ENCODE measurements at places on chromosomes 1 and 21.

GRCh38 chr1:53084589-53084971 lies 22.6 kb downstream of the PODN start:
- no peak for DNase-seq

- no peak for DNase-seq
These were observed 13.4 kb downstream of the SPOCD1 start for GRCh38 chr1:31802190-31803150.

GRCh38 chr1:14083706-14084105 lies 383.7 kb downstream of the PRDM2 start:
- DNase-seq: no peak

- no peak for DNase-seq
These were observed 386.3 kb downstream of the CAMTA1 start for GRCh38 chr1:7171574-7171973.

- peak; percentile 66 for DNase-seq
These were observed at the start of gene AMIGO1 for GRCh38 chr1:109509176-109510134. Gene AMIGO1 (minus strand): TSS chr1:109509727. CDS start chr1:109508912, 815 bp downstream.

DNA sequence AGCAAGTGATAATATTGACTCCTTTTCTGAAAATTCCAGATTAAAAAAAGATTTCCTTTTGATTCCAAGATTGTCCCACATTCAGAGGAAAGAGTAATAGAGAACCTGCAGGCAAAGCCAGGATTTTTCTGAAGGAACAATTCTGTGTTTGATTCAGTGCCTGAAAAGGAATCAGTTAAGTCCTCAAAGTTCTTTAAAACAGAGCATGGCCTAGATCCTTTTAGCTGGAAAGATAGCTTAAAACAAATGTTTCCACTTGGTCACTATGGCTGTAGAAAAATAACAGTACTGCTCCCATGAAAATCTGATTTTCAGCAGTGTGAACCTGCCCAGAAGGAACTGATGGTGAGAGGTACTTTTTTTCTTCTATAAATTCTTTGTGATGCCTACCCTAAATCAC lies 41.8 kb downstream of the HS2ST1 start:
- no peak for DNase-seq

GRCh38 chr1:64112281-64112680 lies 91.1 kb upstream of the UBE2U start:
- DNase-seq: no peak

GRCh38 chr21:42200906-42201614 lies 17.9 kb upstream of the ABCG1 start:
- no peak for DNase-seq

DNA sequence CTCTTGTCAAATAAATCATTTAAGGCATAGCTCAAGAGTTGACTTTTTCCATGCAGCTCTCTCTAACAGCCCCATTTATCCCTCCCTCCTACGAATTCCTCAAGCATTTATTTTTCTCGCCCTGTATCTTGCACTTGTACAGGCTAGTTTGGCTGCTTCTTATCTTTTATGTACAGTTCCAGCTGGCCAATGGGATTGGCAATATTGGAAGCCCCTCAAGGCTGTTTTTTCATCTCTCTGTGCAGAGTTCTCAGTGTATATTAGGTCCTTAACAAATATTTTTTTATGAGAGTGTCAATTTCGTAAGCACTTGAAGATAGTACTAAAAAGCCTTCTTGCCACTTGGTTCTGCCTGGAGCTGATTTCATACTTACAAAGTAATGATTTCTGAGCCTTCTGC lies 356.0 kb downstream of the ST6GALNAC3 start:
- DNase-seq: no peak

DNA sequence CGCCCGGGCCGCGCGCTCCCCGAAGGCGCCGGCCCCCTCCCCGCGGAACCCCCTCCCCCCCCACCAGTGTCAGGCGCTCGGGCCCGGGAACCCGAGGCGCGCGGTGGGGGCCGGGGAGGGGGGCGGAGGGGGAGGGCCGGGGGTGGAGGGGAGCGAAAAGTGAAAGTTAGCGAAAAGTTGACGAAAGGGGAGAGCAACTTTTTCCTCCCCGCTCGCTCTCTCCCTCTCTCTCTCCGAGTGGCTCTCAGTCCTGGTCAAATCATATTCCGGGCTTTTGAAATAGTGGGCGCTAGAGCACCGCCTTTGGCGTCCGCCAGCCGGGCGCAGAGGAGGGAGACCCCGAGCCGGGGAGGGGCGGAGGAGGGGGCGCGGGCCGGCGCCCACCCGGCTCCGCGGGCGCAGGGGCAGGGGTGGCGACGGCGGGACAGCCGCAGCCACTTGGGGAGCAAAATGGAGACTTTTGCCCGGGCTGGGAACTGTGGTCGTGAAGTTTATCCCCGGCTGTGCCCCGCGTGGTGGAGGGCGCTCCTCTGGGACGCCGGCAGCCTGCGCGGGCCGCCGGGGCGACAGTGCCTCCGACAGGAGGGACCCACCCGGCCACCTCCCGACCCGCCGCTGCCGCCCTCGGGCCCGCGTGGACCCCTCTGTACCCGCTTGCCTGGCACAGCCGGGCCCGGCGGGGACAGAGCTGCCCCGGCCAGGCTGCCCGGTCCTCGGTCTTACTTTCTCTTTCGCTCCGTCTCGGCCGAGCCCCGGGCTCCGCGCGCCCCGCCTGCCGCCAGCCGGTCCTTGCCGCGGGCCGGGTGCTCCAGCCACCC lies 697 bp downstream of the PRDM16 start:
- no peak for DNase-seq

GRCh38 chr1:117210831-117211261 lies at the start of gene VTCN1:
Gene VTCN1 (minus strand): TSS chr1:117210927. CDS start chr1:117210855, 72 bp downstream.
- DNase-seq: no peak

- DNase-seq: no peak
These were observed 648.5 kb upstream of the PKN2 start for GRCh38 chr1:88035578-88035977.

GRCh38 chr1:178020968-178021640 lies 51.2 kb upstream of the SEC16B start:
- no peak for DNase-seq

DNA sequence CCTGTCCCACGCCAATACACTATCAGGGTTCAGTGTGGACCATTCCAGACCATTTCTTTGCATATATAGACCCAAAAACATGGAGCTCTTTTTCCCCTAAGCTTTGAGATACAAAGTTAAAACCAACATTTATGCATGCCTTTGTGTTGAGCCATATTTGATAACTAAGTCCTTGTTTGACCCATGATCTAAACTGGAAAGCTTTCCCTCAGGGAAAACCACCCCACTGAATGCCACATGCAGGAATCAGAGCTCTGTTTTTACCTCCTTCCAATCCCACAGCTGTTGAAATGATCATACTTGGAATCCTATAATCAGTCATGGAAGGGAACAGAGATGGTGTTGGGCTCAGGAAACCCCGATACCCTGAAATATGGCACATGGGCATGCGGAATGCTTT lies 14.8 kb upstream of the SLC45A1 start:
- DNase-seq: no peak

- DNase-seq: no peak
These were observed 17.3 kb upstream of the LRP8 start for GRCh38 chr1:53344921-53345838.

DNA sequence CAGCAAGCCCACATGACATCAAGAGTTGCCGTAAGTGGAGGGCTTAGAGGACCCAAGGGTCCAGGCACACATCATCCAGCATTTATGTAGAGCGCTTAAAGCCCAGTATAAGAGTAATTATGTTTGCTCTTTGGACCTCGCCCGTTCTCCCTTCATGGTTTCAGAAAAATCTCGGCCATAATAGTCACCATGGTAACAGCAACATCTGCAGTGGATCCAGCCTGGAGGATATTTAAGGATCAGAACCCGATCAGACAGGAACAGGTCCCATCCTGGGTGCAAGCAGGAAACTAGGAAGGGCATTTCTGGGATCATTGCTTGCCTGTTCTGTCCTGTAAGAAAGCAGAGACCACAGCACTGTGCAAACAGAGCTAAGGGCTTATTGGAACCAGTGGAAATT lies 89.9 kb upstream of the KAZN start:
- no peak for DNase-seq

GRCh38 chr1:157357111-157357510 lies 195.2 kb downstream of the FCRL5 start:
- DNase-seq: no peak

DNA sequence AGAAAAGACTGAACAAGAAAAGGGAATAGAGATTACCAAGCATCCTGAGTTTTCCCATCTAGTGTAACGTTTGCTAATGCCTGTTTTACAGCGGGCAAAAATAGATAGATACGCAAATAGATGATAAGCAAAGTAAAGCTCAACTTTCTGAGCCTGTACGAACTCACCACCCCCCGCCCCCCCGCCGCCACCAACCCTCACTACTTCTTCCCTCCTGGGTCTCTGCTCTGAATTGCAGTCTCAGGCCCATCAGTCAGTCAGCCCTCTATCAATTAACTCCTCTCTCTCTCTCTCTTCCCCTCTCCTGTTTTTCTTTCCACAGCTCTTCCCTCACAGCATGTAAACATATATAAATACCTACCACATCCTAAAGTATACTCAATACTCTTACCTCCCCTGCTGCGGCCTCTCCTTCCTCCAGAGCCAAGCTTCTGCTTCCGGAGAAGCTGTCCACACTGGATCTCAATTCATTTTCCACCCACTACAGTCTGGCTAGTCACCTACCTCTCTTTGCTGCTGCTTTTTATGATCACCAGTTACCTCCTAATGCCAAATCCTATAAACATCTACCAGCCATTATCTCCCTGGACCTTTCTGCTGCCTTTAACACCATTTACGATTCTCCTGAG lies 64.6 kb downstream of the CAPN2 start:
- no peak for DNase-seq

DNA sequence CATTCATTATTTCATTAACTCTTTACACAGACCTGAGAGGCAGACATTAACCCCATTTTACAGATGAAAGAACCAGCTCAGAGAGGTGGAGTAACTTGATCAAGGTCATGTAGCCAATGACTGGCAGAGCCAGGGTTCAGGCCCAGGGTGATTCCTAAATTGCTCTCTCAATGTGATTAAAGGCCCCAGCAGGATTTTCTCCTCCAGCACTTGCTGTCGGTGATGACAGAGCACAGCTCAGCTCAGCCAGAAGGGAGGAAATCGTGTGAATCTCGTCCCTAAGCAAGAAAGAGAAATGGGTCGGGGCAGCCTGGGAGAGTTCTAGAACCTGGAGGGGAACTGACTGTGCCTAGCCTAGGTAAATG lies 19.5 kb upstream of the RNF19B start:
- DNase-seq: no peak
